Bone marrow (tissue), 2 donors: ENCODE measurements at places on chromosomes 7 and 10.

GRCh38 chr10:85008488-85009184, 680.2 kb downstream of the CCSER2 start:
- DNase-seq: no peak

DNA sequence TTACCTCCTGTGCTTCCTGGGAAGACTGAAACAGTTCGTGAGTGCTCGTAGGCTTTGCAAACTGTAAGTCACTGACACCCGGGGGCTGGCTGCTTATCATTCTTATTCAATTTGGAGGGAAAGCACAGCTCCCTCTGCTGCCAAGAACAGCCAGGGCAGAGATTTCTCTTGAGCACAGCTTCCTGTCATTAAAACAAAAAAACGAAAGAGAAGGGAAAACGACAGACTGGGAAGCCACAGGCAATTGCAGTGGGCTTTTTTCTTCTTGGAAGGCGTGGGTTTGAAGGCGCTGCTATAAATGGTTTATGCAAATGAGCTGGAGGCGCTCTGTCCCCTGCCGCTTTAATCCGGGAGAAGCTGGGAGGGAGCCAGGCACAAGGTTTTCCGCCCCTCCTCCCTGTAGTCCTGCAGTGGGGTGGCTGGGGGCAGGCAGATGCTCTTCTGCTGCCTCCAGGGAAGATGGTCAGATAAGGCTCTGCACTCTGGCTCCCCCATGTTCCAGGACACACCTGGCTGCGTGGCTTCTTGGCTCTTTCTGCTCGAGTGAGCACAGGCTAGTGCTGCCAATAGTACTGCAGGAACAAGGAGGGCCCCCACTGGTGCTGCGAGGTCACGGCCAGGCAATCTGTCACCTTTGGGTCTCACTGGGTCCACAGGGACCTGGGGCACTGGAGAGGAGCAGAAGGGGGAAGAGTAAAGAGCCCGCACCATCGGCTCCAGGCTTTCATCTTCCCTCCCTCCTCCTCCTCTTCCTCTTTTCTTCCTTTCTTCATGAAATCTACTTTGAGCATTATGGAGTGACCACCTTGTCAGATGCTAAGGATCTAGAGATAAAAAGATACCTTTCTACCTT, 49.5 kb downstream of the NEURL1 start:
- DNase-seq: peak; percentile 43

DNA sequence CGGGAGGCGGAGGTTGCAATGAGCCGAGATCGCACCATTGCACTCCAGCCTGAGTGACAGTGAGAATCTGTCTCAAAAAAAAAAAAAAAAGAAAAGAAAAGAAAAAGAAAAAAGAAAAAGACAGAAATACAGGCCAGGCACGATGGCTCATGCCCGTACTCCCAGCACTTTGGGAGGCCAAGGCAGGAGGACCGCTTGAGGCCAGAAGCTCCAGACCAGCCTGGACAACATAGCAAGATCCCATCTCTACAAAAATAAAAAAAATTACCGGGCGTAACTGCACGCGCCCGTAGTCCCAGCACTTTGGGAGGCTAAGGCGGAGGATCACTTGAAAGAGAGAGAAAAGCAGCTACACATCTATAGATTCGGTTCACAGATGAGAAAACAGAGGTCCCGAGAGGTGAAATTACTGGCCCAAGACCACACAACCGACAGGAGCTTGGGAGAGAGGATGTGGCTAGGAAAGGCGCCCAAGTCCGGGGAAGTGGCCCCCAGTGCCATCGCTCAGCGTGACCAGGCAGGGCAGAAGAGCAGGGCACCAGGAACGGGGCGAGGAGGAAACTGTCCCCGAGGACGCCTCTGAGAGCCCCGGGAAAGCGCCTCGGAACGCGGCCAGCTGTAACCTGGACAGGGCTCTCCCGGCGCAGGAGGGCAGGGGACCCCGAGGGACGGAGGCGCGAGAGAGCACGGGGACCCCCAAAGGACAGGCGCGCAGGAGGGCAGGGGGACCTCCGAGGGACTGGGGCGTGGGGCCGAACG, 612 bp downstream of the SNX8 start:
- DNase-seq: peak; percentile 61

DNA sequence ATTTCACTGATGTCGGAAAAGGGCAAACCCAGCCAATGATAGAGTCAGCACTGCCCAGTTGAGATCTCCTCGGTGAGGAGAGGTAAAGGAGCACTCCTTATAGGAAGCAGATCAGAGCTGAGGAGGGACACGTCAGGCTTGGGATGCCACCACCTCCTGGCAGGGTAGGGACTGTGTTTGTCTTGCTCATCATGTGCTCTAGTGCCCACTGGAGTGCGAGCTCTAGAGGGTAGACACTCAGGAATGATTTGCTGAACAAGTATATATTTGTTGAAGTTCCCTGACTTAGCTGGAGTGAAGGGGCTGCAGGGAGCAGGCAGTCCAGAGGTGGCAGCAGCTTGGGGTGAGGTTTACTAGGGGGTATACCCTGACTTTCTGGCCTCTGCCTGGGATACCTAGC, 146.5 kb downstream of the NOC3L start:
- DNase-seq: no peak

GRCh38 chr10:88028072-88028471, 164.6 kb downstream of the PTEN start:
- no peak for DNase-seq

- no peak for DNase-seq
Measured at GRCh38 chr10:126062131-126063032, 166.0 kb downstream of the FANK1 start.

DNA sequence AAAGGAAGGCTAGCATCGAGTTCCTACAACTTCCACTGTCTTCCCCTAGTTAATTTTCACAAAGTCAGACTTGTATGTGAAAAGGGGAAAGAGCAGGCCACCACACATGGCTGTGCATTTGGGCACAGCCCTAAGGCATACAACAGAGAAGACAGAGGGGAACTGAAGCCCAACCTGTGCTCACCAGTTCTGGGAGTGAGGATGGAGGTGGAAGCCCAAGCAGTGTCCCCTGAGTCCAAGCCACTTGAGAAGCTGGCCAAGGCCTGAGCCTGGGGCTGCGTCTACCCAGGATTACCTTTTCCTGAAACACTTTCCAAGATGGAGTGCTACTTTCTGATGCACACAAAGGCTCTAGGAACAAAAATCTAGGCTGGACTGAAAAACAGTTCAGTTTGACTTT, 20.3 kb downstream of the GPNMB start:
- DNase-seq: no peak

GRCh38 chr10:77738496-77739158, 101.0 kb upstream of the KCNMA1 start:
- DNase-seq: no peak

DNA sequence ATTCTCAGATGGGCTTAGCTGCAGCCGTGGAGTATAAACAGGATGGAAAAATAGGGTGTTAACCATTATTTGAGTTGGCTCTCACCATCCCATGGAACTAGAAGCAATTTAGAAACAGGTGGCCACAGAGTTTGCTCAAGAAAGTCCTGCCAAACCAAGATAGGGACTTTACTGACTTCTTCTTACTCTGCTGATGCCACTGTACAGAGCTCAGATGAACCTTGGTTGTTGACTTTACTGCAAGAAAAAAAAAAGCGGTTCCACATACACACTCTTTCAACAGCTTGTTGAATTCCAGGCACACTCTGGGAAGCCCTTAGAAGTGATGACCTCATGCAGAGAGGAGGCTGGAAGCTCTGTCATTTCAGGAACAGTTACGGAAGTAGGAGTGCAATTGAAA, 753.4 kb downstream of the NRG3 start:
- DNase-seq: no peak

DNA sequence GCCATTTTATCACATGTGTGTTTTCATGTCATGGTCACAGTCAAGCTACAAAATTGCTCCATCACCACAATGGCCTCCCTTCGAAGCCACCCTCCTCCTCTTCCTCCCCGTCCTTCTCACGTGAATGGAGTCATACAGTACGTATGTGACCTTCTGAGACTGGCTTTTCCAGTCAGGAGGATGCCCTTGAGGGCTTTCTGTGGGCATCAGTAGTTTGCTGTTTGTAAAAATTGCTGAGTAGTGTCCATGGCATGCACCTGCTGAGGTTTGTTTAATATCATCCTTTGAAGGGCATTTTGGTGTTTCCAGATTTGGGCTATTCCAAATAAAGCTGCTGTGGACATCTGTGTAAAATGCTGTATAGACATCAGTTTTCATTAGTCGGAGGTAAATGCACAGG, 5.9 kb upstream of the UBE3C start:
- DNase-seq: no peak

DNA sequence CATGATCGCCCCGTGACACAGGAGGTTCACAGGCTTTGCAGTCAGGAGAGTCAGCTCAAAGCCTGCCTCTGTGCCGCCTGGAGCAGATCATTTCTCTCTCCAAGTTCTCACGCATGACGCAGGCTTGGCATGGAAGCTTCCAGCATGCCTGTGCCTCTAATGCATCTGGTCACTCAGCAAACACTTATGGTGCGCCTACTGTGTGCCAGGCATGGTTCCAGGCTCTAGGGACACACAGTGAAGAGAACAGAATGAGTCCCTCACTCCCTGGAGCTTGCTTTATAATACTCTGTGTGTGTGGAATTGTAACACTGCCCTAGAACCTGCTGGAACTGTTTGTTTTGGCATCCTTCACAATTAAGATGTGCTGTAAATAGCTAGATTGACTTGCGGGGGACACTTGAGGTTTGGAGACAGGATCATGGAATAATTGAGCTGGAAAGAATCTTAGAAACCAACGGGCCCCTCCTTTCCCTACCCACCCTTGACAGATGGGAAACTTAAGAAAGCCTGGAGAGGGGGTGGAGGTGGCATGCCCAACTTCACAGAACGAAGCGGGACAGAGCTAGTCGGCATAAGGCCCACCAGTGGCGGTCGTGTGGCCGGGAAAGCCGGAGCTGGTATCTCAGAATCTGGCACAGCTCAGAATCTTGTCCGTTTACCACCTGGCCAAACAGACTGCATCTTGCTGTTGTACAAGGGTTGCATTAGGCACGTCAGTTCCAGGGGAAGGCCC, 4.6 kb upstream of the MYH16 start:
- no peak for DNase-seq

DNA sequence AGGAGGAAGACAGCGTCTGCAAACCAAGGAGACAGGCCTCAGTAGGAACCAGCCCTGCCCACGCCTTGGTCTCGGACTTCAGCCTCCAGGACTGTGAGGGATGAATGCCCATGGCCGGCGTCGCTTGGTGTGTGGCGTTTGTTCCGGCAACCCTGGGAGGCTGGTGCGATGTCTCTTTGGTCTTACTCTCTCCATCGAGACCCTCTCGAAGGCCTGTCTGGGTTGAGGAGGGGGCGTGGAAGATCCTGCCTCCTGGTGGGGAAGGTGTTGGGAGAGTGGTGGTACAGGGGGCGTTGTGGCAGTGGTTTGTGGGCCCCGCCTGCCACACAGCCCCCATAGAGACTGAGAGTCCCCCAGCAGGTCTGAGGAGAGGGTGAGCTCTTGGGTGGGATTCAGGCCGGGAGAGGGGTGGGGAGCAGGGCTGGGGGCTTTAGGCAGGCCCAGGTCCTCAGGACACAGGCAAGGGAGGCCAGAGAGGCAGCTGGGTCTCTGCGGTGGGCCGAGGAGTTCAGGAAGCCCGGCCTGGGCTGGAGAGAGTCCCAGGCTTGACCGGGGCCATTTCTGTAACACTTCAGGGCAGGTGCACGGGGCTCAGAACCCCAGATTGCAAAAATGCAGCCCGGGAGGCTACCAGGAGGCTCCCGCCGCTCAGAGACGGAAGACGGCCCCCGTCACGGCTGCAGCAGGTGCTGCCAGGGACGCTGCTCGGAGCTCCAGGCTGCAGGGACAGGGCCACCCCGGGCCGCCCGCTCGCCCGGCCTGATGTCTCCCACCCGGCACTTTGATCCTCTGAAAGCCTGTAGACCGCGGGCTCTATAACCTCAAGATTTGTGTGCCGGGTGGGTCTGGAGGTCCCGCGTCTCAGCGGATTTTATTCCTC, 33.8 kb upstream of the PSMG3 start:
- DNase-seq: no peak

- DNase-seq: no peak
Measured at GRCh38 chr10:104300736-104301292, 31.8 kb downstream of the GSTO2 start.

GRCh38 chr7:37104822-37105518, 343.7 kb downstream of the ELMO1 start:
- DNase-seq: no peak

GRCh38 chr10:2885288-2886278, 181.8 kb upstream of the PFKP start:
- no peak for DNase-seq

DNA sequence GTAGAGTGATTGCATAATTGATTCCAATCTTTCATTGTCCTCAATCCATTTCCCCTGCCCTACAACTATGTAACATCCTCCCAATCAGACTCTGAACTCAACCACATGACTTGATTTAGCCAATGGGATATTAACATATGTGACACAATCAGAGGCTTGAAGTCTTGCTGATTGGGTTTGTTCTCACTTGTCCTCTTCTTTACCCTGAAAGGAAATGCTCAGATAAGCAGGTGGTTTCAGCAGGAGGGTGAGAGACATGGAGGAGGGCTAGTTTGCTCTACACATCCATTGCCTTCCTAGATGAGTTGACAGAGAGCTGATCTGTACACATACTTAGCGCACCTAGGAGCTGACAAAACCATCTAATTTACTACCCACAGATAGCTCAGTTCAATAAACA, 669.4 kb downstream of the NRG3 start:
- no peak for DNase-seq

- DNase-seq: no peak
Measured at GRCh38 chr7:29987811-29988317, 1.7 kb downstream of the SCRN1 start.

DNA sequence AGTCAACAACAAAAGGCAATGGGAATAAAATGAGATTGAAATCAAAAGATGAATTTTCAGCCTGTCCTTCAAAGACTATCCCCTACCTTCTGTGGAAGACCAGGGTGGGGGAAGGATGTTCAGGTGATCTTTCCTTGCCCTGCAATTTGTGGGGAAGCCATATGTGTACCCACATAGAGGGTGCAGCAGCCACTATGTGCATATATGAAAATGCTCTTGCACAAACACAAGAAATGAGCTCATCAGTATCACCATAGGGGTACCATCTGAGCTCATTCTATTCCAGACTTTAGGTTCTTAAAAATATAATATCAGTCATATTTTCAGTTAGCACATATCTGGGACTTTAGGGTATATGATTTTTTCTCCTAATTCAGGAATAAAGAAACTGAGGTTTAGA, 17.7 kb downstream of the GIMAP5 start:
- DNase-seq: no peak

GRCh38 chr7:20307119-20307518, 23.6 kb upstream of the ITGB8 start:
- DNase-seq: no peak

- DNase-seq: no peak
Measured at GRCh38 chr7:147833557-147833956, 757.0 kb upstream of the C7orf33 start.

- DNase-seq: no peak
Measured at GRCh38 chr7:99125505-99125865, 18.4 kb downstream of the SMURF1 start.
